ENCODE measurements at places on chromosomes 6 and 20.

DNA sequence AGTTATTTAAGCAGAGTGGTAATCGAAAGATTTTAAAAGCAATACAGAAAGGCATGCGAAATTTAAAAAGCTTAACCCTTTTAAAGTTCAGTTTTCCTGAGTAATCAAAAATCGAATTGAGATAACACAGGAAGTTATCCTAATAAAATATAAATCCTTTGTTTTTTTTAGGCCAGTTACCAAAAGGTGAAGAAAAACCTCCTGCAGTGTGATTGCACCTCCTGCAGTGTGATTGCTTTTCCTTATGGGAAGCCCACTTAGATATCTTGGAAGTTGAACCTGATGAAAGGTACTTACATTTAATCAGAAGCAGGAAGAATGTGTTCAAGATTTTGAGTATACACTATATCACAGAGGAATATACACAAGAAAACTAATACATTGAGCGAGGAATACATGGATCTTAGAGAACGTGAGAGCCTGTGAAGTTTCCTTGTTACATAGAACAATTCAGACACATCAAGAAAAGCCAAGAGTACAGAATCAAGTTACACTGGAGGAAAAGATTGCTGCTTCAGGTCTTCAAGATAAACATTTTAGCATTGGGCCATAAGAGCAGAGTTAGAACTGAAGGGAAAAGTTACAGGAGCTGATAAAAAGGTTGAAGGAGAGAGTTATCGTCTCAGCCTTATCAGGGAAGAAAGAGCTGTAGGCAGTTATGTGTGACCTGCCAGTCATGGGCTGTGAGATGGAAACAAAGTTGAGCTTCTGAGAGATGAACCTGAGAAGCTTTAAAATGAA lies 7.7 kb upstream of the TMEM181 start:
- H3K4me3 ChIP-seq: no peak overlapping the region
- H3K27me3 ChIP-seq: no peaks in the 10 kb centered on the region
- H3K27ac ChIP-seq: no peak overlapping the region
- no peak for DNase-seq

- no peaks in the 10 kb centered on the region for H3K27me3 ChIP-seq
- no peak overlapping the region for H3K4me3 ChIP-seq
- no peak overlapping the region for H3K27ac ChIP-seq
- no peak for DNase-seq
These were observed 164.2 kb downstream of the ADAT2 start for GRCh38 chr6:143286251-143286795.

GRCh38 chr6:90460051-90460450 lies 126.8 kb downstream of the MAP3K7 start:
- no peaks in the 10 kb centered on the region for H3K36me3 ChIP-seq
- DNase-seq: no peak
- no peaks in the 10 kb centered on the region for H3K27me3 ChIP-seq
- H3K4me3 ChIP-seq: no peak overlapping the region
- no peak overlapping the region for H3K27ac ChIP-seq
- no peaks in the 10 kb centered on the region for H3K4me1 ChIP-seq

DNA sequence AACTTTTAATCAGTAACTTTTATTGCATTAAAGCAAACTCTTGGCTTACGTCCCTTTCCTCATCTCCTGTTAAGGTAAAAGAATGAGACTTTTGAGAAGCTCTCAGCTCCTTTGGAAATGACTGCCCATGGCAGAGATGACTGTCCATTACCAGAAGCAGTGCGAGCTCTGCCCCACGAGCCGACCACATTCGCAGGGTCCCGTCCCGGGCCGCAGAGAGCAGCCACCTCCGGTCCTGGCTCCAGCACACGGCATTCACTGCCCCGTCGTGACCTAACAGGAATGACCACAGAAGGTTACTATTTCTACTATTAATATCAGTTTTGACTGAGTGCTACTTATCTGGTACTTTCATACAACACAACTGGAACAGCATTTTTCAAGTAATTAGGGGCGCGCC lies 63.4 kb downstream of the WDR27 start:
- H3K4me3 ChIP-seq: no peak overlapping the region
- no peaks in the 10 kb centered on the region for H3K27me3 ChIP-seq
- no peak for DNase-seq

DNA sequence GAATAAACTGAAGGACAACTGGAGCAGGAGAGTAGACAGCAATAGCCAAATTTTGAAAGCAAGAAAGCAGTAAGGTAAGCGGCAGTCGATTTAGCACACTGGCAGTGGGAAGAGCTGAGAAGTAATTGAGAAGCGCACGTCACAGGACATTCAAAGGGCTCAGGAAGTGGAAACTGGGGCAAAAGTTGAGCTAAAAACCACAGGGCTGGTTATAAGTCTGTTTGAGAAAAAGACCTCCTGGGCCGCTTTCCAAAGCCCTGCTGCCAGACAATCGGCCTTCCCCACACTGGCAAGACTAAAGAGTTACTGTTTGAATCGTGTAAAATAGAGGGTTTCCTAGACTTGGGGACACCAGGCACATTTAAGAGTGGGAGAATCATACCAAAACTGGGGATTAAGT lies 161.4 kb downstream of the DNAH8 start:
- no peaks in the 10 kb centered on the region for H3K36me3 ChIP-seq
- H3K4me3 ChIP-seq: no peak overlapping the region
- DNase-seq: no peak
- H3K27me3 ChIP-seq: no peaks in the 10 kb centered on the region
- no peak overlapping the region for H3K27ac ChIP-seq

DNA sequence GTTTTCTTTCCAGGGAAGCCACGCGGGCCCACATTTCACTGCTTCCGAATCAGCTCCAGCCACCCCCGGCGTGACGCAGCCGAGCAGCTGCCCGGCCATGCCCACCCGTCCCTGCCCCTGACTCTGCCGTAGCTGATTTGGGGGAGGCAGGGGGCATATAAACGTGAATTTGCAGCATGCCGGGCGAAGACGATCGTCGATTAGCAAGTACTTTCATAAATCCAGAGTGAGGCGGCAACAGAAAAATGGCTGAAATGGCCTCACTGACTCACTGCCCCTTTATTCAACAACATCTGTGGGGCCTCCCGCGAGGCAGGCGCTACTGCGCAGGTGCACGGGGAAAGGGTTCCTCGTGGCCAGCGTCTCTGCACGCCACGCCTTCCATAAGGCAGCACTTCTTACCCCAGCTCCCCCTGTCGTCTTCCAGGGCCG lies 118.0 kb downstream of the DLL1 start:
- H3K4me1 ChIP-seq: no peaks in the 10 kb centered on the region
- H3K36me3 ChIP-seq: peaks cover 3% of the 10 kb centered on the region
- no peak overlapping the region for H3K27ac ChIP-seq

DNA sequence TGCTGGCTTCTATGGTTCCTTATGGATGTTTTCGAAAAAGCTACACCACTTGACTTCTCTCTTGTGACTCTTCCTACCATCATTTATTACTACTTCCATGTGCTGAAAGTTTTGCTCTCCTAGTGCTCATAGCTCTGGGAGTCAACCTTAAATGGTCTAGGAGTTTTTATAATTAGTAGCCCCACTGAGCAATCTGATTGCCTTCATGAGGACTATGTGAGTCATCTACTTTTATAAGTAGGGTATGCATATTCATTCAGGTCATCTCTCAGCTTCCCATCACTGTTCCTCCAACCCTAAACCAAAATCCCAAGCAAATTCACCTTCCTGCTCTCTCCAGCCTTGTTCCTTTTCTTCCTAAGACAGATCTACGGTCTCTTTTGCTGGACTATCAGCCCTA lies 17.4 kb upstream of the FAXC start:
- H3K27ac ChIP-seq: no peak overlapping the region
- H3K4me1 ChIP-seq: no peaks in the 10 kb centered on the region
- no peaks in the 10 kb centered on the region for H3K27me3 ChIP-seq
- DNase-seq: no peak

DNA sequence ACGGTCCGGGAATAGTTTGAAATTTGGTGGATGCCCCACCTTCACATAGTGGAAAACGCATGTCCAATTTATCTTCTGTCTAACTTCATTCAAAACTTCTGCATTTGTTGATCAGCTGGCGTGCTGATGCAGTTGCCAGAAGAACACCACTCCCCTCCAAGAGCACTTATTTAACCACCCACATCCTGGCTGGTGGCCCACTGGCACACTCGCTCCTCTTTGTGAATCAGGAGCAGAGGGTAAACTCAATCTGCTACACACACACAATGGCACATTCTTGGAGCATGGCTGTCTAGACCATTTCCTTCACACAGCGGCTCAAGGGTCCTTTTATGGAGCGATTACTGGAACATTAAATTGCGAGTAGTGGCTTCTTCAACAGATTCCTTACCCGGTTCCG lies 55.1 kb upstream of the CEP162 start:
- no peaks in the 10 kb centered on the region for H3K36me3 ChIP-seq
- DNase-seq: no peak
- H3K4me1 ChIP-seq: no peaks in the 10 kb centered on the region
- no peak overlapping the region for H3K4me3 ChIP-seq

GRCh38 chr6:85865420-85866369 lies 223.0 kb upstream of the SYNCRIP start:
- no peaks in the 10 kb centered on the region for H3K36me3 ChIP-seq
- no peak overlapping the region for H3K27ac ChIP-seq
- no peaks in the 10 kb centered on the region for H3K4me1 ChIP-seq
- no peaks in the 10 kb centered on the region for H3K27me3 ChIP-seq
- H3K4me3 ChIP-seq: no peak overlapping the region

DNA sequence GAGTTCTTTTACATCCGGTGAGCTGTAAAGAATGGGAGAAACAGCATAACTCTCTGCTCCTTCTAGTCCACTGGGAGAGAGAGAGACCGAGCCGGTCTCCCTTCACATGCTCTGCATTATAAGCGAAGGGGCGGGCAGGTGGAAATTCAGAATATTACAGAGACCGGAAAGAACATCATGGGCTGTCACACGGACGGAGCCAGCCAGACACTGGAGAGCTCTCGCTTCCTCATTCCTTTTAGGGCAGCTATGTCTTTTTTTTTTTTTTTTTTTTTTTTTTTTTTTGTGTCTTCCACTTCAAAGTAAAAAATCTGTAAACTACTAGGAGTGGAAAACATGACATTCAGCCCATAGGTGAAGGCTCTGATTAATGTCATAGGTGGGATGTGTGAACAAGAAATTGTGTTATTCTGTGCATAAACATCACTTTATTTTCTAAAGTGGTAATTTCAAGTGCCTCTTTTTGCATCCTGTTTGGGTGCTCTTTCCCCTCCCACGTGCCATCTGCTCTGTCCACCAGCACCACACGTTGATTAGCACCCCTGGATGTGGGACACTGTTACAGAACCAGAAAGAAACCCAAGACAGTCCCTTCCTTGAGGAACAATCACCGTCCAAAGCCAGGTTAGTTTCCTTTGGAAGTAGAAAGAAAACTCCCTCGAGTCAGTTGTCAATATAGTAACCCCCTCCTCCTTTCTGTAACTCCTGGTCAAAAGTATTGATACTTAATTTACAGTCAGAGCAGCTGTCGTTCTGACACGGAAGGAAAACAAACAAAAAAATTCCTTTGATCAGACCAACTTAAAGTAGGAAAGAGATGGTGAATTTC lies at the start of gene TAGAP:
TAGAP (minus strand) TSS at position 93 of the 829 bp plus-strand sequence. CDS start 845 bp downstream, outside the sequence.
- H3K27ac ChIP-seq: no peak within 1 kb of the TSS
- H3K27me3 ChIP-seq: no peaks in the 10 kb centered on the region
- H3K4me3 ChIP-seq: no peak within 1 kb of the TSS
- no peak for DNase-seq

- H3K27ac ChIP-seq: no peak overlapping the region
- H3K36me3 ChIP-seq: no peaks in the 10 kb centered on the region
- H3K4me1 ChIP-seq: peaks cover 14% of the 10 kb centered on the region
- DNase-seq: no peak
These were observed 167.2 kb downstream of the SYNDIG1 start for GRCh38 chr20:24636626-24637025.

DNA sequence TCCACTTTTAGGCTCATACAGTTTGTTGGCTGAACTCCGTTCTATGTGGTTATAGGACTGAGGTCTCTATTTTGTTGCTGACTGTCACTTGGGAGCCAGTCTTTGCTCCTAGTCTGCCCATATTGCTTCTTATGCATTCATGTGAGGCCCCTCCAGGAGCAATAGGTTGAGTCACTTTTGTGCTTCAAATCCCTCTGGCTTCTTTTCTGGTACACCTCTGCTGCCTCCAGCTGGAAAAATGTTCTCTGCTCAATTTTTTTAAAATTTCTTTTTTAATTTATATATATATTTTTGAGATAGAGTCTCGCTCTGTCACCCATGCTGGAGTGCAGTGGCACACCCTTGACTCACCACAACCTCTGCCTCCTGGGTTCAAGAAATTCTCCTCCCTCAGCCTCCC lies 42.7 kb upstream of the NOX3 start:
- no peaks in the 10 kb centered on the region for H3K4me1 ChIP-seq
- H3K27me3 ChIP-seq: no peaks in the 10 kb centered on the region
- H3K4me3 ChIP-seq: no peak overlapping the region
- H3K27ac ChIP-seq: no peak overlapping the region
- no peaks in the 10 kb centered on the region for H3K36me3 ChIP-seq
- DNase-seq: no peak

DNA sequence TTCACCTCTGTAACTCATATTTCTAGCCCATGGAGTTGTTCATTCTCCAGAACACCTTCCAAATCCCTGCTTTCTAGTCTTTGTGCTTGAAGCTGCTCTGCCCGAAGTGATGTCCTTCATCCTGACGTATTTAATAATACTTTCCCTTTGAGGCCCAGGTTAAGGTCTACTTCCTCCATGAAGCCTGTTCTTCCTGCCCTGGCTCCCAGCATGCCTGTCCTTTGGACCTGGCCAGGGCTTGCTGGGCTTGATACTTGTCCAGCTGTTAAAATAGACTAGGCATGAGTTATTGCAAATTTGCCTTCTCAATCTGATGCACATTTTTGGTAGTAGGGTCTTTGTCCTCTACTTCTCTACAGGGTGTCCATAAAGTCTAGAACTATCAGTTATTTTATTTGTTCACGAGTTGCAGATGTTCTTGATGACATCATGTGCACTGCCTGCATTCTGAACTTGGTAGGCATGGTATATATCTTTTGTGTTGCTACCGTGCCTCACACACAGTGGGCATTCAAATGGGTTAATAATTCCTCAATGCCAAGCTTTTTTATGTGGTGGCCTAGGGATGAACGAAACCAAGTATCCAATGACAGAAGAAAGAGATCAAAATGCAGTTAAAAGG lies 3.1 kb upstream of the MAP7 start:
- H3K4me3 ChIP-seq: no peak overlapping the region
- no peaks in the 10 kb centered on the region for H3K4me1 ChIP-seq
- peaks cover 5% of the 10 kb centered on the region for H3K27me3 ChIP-seq
- no peaks in the 10 kb centered on the region for H3K36me3 ChIP-seq
- DNase-seq: no peak

DNA sequence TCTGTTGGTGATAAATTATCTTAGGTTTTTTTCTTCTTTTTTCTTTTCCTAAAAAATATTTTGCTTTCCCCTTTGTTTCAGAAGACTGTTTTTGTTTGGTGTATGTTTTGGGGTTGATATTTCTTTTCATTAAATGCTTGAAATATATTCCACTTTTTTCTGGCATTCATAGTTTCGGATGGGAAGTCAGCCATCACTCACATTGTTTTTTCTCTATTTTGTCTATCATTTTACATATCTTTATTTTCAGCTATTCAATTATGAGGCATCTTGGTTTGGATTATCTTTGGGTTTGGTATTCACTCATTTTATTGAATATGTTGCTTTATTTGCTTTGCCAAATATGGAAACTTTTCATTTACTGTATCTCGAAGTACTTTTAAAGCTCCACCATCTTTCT lies 600.5 kb upstream of the EYS start:
- H3K27me3 ChIP-seq: no peaks in the 10 kb centered on the region
- no peak overlapping the region for H3K4me3 ChIP-seq
- DNase-seq: no peak
- H3K36me3 ChIP-seq: no peaks in the 10 kb centered on the region

- H3K4me1 ChIP-seq: no peaks in the 10 kb centered on the region
- H3K27me3 ChIP-seq: no peaks in the 10 kb centered on the region
- H3K36me3 ChIP-seq: no peaks in the 10 kb centered on the region
These were observed 73.0 kb upstream of the TSHZ2 start for GRCh38 chr20:52899041-52899608.

Measured in H1 (cell line).